Activated CD4-positive, alpha-beta T cell treated with anti-CD3 and anti-CD28 coated beads, Interleukin-2, amount 10 ng/mL, durations not matched to agents 7 days and 5 days (primary cell): ENCODE measurements at places on chromosomes 1 and 21. TPM values are rescaled to one million over a fixed set of nuclear protein-coding genes. Genes with fewer than 3 reads are reported as not detected.
A peak's percentile ranks its signal among the peaks of the same experiment; 100 is the strongest.

CYP4X1 gene
- not detected for total RNA-seq

CHIA gene
- total RNA-seq: not detected

SPRR1A gene
- total RNA-seq: not detected

OR10Z1 gene
- not detected for total RNA-seq

CFAP57 gene
- total RNA-seq: not detected

FABP3 gene
- total RNA-seq: not detected

PGLYRP3 gene
- total RNA-seq: not detected

CENPL gene
- total RNA-seq: 39.7 TPM

TMEM63A gene
- total RNA-seq: 197 TPM

DNA sequence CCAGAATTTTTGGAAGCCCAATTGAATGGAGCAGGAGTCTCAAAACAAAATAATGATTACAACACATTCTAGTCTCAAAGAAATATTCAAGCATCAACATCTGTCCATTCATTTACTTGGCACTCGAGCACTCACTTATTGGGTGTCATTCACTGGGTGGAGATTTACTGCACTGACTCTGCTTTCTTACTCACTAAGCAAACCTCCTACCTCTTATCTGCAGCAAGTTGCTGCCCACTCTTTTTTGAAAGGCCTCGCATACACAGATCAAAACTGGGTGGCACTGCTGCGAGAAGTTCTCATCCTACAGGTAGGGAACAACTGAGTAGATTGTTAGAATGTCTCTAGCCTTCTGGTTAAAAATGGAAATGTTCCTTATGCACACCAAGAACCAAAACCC is 18.0 kb downstream of the RHBDL2 start:
- H3K4me3 ChIP-seq: no peak overlapping the region
- no peak for DNase-seq
- no peaks in the 10 kb centered on the region for H3K36me3 ChIP-seq

- no peaks in the 10 kb centered on the region for H3K36me3 ChIP-seq
- DNase-seq: no peak
- no peak overlapping the region for H3K27ac ChIP-seq
- no peaks in the 10 kb centered on the region for H3K27me3 ChIP-seq
- no peaks in the 10 kb centered on the region for H3K4me1 ChIP-seq
- no peak overlapping the region for H3K4me3 ChIP-seq
These were observed 915.6 kb upstream of the NEGR1 start for GRCh38 chr1:73197972-73198371.

DNA sequence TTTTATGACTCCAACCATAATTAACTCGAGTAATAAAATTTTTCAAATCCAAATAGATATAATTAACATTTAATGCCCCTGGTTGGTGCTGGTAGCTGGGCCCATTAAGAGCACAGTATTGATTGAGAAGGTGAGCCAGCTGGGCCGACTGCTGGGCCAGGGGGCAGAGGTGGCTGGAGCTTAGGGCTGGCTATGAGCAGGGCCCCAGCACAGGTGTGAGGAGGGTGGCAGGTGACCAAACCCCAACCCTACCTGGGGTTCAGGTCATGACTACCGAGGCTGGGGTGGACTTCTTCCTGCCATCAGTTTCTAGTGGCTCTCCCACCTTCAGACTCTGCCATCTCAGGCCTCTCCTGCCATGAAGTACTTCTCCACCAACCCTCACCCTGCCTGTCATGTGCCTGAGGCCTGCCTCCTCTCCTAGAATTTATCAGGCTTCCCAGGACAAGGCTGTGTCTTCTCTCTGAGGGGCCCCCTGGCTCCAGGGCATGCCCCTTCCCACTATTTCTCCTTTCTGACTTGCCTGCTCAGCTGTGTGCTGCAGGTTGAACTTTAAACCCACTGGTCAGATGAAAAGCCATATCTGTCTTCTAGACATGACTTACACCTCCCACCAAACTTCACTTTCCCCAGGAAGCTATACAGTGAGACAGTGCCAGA is 85.6 kb downstream of the TMEM53 start:
- no peak overlapping the region for H3K4me3 ChIP-seq
- H3K27me3 ChIP-seq: no peaks in the 10 kb centered on the region
- no peak overlapping the region for H3K27ac ChIP-seq

DNA sequence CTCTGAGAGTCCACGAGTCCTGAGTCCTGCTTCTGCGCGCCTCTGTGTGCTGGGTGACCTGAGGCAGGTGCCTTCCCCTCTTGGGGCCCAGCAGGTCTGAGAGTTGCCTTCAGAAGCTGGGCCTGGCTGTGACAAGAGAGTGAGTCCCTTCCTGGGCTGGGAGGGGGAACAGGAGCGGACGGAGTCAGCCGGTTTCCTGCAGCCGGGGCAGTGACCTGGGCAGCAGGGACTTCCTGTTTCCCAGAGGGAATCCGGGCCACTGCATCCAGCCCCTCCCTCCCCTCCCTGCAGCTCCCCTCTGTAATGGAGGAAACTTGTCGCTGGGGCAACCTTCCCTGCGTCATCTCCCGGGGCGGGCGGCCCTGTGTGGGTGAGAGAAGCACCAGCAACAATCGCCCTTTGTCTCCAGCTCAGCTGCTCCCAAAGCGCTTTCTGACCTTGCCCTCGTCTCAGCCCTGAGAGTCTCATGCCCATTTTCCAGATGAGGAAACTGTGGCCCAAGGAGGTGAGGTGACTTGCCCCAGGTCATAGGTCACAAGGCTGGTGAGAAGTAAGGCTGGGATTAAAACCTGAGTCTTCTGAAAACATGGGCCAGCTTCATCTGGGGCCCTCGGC is 61.1 kb downstream of the SDC3 start:
- no peak for DNase-seq
- H3K27me3 ChIP-seq: peaks cover 49% of the 10 kb centered on the region
- no peaks in the 10 kb centered on the region for H3K4me1 ChIP-seq
- H3K4me3 ChIP-seq: no peak overlapping the region

GRCh38 chr1:16275591-16275990 is 38.6 kb upstream of the CPLANE2 start:
- peaks cover 4% of the 10 kb centered on the region for H3K4me1 ChIP-seq
- peaks cover 4% of the 10 kb centered on the region for H3K36me3 ChIP-seq
- H3K27me3 ChIP-seq: no peaks in the 10 kb centered on the region
- H3K27ac ChIP-seq: no peak overlapping the region

DNA sequence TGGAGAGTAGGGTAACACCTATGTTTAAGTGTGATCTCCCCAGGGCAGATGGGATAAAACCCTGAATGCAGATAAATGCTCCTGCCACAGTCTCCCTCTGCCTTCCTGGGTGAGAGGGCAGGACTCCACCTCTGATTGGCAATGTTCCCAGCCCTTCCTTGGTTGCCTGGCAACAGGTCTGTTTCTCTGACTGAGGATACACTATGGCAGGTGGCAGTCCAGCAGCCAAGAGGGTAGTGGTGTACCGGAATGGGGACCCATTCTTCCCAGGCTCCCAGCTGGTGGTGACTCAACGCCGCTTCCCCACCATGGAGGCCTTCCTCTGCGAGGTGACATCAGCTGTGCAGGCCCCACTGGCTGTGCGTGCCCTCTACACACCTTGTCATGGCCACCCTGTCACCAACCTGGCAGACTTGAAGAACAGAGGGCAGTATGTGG is at the start of gene DCDC2B:
Gene DCDC2B, plus strand, starts transcription at position 199 of the 438 bp plus-strand sequence. Its CDS starts 5 bp downstream, at position 204.
- H3K4me1 ChIP-seq: peaks cover 24% of the 10 kb centered on the region
- H3K4me3 ChIP-seq: no peak within 1 kb of the TSS
- no peak for DNase-seq
- H3K27ac ChIP-seq: peak within 1 kb of the TSS; percentile 36
- H3K36me3 ChIP-seq: peaks cover 12% of the 10 kb centered on the region

DNA sequence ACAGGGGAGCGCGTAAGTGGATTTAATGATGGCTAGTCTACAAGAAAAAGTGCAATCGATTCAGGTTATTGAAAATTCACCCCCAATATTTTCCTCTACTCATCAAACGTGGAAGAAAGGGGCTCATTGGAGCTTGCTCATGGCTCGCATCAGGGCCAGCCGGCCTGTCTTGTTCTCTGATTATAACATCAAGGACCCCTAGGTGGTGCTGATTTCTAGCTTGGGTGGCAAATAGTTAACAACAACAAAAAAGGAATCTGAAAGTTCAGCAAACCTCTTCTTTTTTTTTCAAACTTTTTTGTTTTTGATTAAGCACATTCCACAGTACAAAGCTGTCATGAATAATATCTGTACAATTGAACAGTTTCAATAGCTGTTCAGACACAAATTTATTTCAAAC is 35.8 kb upstream of the SOD1 start:
- peaks cover 2% of the 10 kb centered on the region for H3K27me3 ChIP-seq
- peaks cover 14% of the 10 kb centered on the region for H3K4me1 ChIP-seq
- no peaks in the 10 kb centered on the region for H3K36me3 ChIP-seq
- no peak overlapping the region for H3K27ac ChIP-seq

DNA sequence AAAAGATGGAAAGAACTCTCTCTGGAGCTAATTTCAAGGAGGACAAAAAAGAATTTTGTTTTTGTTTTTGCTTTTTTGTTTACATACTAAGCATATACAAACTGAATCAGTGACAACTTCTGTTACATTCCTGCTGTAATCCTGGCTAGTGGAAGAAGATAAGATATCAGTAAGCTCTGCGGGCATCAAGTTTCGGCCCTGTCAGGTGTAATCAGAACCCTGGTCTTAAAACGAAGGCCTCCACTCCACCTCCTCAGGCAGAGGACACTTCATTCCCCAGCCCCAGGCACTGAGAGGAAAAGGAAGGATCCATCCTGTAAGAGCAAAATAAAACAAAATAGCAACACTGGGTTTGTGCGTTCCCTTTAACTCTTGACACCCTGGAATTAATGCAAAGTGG is 88.9 kb upstream of the ARHGAP29 start:
- H3K27ac ChIP-seq: no peak overlapping the region
- peaks cover 31% of the 10 kb centered on the region for H3K27me3 ChIP-seq
- H3K36me3 ChIP-seq: no peaks in the 10 kb centered on the region
- DNase-seq: no peak

GRCh38 chr1:24369199-24369598 is 44.4 kb downstream of the STPG1 start:
- peaks cover 16% of the 10 kb centered on the region for H3K4me1 ChIP-seq
- H3K4me3 ChIP-seq: no peak overlapping the region
- DNase-seq: no peak
- H3K36me3 ChIP-seq: no peaks in the 10 kb centered on the region
- no peaks in the 10 kb centered on the region for H3K27me3 ChIP-seq
- no peak overlapping the region for H3K27ac ChIP-seq

DNA sequence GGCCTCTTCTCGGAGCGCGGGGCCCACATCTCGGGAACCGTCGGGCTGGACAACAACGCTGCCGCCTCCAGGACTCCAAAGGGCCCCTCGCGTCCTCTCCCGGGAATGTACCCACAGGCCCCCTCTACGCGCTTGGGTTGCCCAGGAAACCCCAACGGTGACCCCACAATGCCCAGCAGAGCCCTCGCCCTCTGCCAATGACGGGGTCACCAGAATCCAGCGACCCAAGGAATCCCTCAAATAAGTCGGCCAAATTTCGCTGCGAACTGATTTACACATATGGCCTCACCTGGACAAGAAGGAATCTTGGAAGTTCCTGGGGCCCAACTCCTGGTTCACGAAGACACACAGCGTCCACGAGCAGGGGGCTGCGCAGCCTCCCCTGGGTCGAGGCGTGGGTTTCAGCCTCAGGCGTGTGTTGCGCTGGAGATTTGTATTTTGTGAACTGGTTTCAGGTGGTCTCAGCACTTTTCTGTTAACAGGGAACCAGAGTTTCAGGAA is 78.1 kb downstream of the DESI2 start:
- DNase-seq: no peak
- peak overlapping the region; percentile 54 for H3K27ac ChIP-seq
- peaks cover 9% of the 10 kb centered on the region for H3K36me3 ChIP-seq

DNA sequence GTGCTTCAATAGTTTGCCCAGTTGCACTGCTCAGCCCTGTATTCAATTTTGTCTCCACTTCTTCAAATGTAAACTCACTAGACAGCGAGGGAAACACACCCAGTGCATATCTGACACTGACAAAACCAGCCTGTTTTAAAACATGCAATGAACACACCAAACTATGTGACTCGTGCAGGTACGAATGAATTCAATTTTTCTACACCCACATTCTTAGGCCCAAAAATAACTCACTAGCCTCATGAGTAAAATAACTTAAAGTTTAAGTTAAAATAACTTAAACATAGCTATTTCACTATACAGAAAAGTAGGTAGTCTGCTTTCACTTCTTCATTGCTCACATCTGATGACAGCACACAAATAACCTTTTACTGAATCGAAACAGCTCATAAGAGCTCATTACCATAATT is 21.1 kb downstream of the TTC13 start:
- peaks cover 41% of the 10 kb centered on the region for H3K36me3 ChIP-seq
- DNase-seq: no peak
- H3K27me3 ChIP-seq: no peaks in the 10 kb centered on the region
- H3K27ac ChIP-seq: no peak overlapping the region

GRCh38 chr21:16563795-16564194 is 834.0 kb downstream of the USP25 start:
- no peak overlapping the region for H3K27ac ChIP-seq
- DNase-seq: no peak
- H3K36me3 ChIP-seq: no peaks in the 10 kb centered on the region
- no peak overlapping the region for H3K4me3 ChIP-seq
- H3K4me1 ChIP-seq: no peaks in the 10 kb centered on the region

DNA sequence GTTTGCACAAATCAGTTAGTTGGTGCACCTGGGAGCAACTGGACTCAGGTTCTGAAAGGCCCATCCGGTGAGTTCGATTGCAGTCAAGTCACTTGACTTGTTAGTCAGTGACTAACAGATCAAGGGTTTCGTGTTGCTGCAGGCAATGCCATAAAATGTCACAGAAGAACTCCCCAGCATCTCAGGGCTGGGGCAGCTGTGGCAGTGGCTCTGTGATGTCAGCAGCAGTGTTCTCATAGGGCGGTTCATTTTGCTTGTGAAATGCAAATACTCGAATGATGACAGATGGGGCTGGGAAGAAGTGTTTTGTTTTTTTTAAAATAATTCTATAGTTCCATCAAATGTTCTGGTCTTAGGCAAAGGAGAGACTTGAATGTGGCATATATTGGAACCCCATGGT is 287.8 kb downstream of the LMX1A start:
- no peaks in the 10 kb centered on the region for H3K4me1 ChIP-seq
- H3K36me3 ChIP-seq: no peaks in the 10 kb centered on the region
- H3K27ac ChIP-seq: no peak overlapping the region
- H3K27me3 ChIP-seq: peaks cover 2% of the 10 kb centered on the region
